ENCODE measurements at places on chromosomes 6 and 20. TPM values are rescaled to one million over a fixed set of nuclear protein-coding genes. Genes with fewer than 3 reads are reported as not detected.

GRCh38 chr20:64038224-64038564 is 2.2 kb downstream of the C20orf204 start:
- DNase-seq: no peak

DNA sequence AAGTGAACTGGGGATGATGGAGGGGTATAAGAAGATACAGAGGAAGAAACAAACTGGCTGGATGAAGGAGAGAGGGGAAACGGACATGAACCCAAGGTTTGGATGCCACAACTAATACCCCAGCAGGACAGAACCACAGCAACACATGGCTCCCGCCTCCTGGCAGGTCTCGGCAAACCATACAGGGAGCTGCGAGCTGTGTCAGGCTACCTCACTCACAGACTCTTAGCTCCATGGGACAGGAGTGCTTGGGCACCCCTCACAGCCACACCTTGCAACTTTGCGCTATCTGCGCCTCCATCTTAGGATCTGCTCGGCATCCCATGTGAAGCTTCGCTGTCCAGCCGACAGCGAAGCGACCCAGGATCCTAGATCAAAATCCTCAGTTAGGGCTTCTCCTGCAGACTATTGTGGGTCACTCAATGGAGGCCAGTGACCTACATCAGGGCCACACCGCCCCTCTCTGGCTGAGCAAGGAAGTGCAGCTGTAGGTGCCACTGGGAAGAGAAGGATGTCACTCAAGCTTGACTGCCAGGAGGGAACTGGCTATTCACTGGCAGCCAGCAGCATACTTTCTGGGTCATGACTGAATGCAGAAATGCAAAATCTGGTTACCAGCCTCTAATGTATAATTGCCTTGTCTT is 174.4 kb upstream of the RIN2 start:
- peak; percentile 83 for DNase-seq

DNA sequence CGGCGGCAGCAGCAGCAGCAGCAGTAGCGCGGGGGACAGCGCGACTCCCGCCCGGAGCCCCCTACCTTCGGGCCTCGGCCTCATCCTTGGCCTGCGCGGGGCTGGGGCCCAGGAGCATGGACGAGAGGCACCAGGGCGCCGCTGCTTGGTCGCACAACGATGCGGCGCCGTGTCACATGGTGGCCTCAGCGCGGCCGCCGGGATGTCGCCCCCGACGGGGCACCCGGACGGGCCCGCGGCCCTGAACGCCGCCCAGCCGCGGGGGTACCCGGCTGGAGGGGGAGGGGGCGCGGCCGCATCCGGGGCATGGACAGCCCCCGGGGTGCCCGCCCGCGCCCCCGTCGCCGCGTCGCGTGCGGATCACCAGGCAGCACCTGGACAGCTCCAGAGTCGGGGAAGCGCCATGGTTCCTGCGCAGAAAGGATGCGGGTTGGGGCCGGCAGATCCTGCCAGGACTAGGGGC is 57.1 kb downstream of the CDH22 start:
- DNase-seq: no peak

GRCh38 chr20:58987790-58988564 is 6.9 kb downstream of the NELFCD start:
- no peak for DNase-seq

DNA sequence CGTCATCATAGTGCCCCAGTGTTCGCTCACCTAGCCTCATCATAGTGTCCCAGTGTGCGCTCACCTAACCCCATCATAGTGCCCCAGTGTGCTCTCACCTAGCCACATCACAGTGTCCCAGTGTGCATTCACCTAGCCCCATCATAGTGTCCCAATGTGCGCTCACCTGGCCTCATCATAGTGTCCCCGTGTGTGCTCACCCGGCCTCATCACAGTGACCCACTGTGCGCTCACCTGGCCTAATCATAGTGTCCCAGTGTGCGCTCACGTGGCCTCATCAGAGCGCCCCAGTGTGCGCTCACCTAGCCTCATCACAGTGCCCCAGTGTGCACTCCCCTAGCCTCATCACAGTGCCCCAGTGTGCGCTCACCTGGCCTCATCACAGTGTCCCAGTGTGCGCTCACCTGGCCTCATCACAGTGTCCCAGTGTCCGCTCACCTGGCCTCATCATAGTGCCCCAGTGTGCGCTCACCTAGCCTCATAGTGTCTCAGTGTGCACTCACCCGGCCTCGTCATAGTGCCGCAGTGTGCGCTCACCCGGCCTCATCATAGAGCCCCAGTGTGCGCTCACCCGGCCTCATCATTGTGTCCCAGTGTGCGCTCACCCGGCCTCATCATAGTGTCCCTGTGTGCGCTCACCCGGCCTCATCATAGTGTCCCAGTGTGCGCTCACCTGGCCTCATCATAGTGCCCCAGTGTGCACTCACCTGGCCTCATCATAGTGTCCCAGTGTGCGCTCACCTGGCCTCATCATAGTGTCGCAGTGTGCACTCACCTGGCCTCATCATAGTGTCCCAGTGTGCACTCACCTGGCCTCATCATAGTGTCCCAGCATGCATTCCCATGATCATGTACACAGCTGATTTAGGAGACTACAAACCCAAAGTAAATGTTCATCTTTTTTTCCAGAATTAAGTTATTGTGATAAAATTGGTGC is 9.5 kb downstream of the TMEM242 start:
- DNase-seq: no peak

The BTN1A1 gene
- not detected for total RNA-seq

DNA sequence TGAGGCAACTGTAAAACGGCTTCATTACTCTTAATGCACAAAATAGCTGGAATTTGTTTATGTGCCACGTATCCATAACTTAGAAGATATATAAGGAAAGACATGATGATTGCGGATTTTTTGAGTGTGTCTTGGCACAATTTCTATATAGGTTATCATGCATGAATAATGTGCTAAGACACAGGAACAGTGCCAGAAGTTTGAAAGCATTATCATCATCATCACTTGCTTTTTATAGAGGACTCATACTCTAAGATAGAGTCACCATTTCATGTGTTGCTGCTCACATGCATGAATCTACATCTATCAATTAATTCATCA is 113.4 kb downstream of the ELOVL4 start:
- no peak for DNase-seq

- DNase-seq: no peak
Measured at GRCh38 chr6:31663961-31664789, 622 bp downstream of the GPANK1 start.

DNA sequence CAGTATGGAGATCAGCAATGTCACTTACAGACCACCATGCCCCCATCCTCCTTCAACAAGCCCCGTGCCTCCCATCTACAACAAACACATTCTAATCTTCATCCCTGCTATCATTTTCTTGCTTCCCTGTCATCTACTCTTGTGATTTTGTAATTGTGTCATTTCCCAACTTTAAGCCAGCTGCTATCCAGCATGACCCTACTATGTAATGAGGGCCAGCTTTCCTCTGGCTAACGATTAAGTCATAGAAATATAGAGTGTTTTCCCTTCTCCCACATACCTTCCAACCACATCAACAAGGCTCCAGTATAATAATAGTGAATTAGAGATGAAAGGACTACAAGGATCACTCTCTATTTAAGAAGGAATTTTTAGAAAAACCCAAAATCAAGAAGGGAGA is 607.0 kb downstream of the TENT5A start:
- DNase-seq: no peak

The RAD21L1 gene
- total RNA-seq: not detected

GRCh38 chr6:28408076-28408802 is 8.7 kb upstream of the ZSCAN12 start:
- no peak for DNase-seq

DNA sequence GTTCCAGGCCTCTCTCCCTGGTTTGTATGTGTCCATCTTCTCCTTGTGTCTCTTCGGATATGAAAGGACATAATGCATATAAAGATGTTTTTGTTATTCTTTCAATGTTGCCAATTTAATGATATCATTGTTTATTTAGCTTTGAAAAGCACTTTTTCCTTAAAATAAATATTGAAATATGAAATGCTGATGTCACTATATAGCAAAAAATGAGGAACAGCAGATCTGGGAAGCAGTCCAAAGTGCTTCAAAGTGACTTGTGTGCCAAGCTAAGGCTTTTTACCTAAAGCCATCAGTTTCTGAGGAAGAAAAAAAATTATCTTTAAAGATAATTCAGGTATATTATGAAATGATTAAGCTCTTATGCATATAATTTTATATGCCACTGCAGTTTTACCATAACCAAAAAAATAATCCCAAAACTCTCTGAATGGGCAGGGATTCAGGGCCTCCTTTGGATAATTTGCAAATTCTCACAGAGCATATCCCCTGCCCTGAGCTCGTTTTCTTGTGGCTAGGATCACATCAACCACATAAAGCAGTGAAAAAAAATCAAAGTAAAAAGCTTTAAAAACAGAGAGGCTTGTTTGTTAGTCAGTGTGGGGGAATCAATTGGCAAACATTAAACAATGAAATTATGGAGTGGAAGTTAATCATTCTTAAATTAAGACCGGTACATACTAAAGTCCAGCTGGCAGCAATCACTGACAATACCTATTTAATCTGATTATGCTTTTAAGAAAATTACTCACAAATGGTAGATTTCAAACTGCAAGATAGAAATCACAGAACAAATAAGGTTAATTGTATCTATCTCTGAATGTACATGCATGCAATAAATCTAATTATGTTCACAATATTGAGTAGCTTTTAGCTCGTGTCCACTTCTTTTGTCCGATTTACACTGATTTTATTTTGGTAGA is 1027.9 kb upstream of the ADGRB3 start:
- no peak for DNase-seq

GRCh38 chr20:36449663-36450062 is 91.7 kb upstream of the MYL9 start:
- DNase-seq: no peak

GRCh38 chr6:151704383-151704782 is 103.1 kb upstream of the ESR1 start:
- DNase-seq: no peak

DNA sequence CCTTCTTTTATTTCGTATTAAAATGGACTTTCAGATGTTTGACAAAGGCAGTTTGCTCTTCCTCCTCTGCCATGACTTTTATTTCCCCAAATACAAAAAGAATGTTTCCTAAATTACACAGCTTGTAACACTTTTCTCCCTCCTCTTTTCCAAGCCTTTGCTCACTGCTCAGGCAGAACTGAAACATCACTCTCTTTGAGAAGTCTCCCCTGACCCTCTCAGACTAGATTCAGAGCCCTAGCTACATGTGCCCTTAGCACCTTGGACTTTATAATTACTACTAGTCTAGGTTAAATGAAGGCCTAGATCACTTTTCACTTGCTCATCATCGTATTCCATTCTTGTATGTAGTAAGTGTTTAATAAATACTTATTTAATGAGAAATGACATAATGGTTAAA is 8.5 kb upstream of the KIF6 start:
- no peak for DNase-seq

DNA sequence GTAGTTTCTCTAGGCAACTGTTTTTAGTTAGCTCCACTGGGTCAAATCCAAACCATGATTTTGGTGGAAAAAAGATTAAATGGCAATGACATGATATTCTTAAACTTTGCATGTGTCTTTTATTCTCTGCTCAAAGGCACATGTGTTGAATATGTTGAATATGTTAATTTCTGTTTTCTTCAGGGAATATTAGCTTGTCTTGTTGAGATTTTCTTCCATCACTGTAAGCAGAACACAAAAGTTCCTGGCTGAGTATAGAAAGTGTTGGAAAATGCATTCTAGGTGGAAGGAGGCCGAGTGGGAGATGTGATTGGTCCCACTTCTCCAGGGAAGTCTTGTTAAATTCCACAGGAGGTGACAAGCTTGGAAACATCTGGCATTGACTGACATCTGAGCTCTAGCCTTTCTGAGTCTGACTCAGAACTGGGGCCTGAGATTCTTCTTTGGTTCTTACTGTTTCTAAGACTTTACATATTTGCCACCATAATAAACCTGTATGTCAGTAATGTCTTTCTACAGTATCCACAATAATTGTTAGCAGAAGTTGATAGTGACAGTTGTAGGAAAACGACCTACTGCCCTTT is 81.1 kb downstream of the LAMA4 start:
- DNase-seq: no peak

- DNase-seq: no peak
Measured at GRCh38 chr6:164344801-164345291, 930.3 kb downstream of the QKI start.

GRCh38 chr20:60168963-60169362 is 210.7 kb downstream of the CDH26 start:
- no peak for DNase-seq

The DAAM2 gene
- 14.7 TPM for total RNA-seq

The ACTL10 gene
- 0.19 TPM for total RNA-seq

The SLC22A16 gene
- total RNA-seq: 0.32 TPM

GRCh38 chr6:56528412-56528841 is 114.3 kb downstream of the DST start:
- DNase-seq: no peak

DNA sequence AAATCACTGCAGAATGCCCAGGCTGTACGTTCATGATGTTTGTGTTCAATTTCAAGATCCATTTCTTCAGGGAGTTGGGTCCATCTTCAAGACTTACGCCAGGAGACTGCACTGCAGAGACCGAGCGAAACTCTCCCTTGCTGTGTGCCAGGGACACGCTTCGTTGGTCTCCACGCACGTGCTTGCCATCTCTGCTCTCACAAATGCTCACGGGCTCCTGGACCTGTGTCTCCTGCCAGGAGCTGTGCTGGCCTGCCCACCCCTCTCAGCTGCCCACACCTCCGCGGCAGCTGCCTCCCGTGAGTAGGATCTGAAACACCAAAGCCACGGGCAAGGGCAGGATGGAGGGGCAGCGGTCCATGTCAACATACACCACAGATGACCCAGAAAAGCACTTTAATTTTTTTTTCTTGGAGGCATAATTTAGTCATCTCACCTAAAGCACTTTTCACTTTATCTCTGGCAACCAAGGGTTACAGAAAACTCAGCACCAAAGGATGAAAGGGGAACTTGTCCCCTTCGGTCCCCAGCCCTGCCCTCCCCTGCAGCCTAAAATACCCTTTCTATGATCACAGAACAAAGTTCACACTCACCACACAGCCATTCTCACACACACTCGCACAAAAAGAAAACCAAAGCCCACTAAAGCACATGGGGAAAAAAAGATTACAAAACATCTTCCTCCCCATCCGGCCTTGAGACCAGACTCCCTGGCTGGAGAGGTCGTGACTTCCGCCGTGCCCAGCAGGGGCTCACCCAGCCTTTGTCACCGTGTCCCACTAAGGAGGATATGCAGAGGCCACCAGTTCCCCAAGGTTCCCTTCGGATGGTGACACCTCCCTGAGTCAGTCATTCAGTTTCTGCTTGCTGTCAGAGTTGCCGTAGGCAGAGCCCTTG is 137.9 kb downstream of the AGPAT4 start:
- DNase-seq: no peak

- no peak for DNase-seq
Measured at GRCh38 chr20:18144541-18145099, 7.0 kb downstream of the KAT14 start.

The HLA-DPA1 gene
- 42.8 TPM for total RNA-seq

The LAMA5 gene
- total RNA-seq: 89.3 TPM

GRCh38 chr6:134532694-134533624 is 215.0 kb upstream of the SGK1 start:
- no peak for DNase-seq

The LKAAEAR1 gene
- total RNA-seq: not detected

- DNase-seq: no peak
Measured at GRCh38 chr6:119043783-119044182, 34.7 kb downstream of the FAM184A start.

Data from Right ventricle myocardium inferior (tissue), 1 donor.